Kidney capillary endothelial cell (primary cell): ENCODE measurements at places on chromosomes 1 and 21.

GRCh38 chr1:74856174-74856573 is 123.2 kb downstream of the TYW3 start:
- DNase-seq = no peak

GRCh38 chr1:177044390-177044789 is 120.1 kb downstream of the ASTN1 start:
- DNase-seq = no peak

DNA sequence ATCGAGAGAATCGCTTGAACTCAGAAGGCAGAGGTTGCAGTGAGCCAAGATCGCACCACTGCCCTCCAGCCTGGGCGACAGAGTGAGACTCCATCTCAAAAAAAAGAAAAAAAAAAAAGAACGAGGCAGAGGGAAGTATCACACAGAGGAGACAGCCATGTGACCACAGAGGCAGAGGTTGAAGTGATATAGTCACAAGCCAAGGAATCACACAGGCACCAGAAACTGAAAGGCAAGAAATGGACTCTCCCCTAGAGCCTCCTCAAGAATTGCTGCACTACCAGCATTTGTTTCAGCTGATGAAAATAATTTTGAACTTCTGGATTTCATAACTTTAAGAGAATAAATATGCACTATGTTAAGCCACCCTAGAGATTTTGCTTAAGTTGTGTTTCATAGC is 459.6 kb downstream of the PTPRC start:
- DNase-seq = no peak

DNA sequence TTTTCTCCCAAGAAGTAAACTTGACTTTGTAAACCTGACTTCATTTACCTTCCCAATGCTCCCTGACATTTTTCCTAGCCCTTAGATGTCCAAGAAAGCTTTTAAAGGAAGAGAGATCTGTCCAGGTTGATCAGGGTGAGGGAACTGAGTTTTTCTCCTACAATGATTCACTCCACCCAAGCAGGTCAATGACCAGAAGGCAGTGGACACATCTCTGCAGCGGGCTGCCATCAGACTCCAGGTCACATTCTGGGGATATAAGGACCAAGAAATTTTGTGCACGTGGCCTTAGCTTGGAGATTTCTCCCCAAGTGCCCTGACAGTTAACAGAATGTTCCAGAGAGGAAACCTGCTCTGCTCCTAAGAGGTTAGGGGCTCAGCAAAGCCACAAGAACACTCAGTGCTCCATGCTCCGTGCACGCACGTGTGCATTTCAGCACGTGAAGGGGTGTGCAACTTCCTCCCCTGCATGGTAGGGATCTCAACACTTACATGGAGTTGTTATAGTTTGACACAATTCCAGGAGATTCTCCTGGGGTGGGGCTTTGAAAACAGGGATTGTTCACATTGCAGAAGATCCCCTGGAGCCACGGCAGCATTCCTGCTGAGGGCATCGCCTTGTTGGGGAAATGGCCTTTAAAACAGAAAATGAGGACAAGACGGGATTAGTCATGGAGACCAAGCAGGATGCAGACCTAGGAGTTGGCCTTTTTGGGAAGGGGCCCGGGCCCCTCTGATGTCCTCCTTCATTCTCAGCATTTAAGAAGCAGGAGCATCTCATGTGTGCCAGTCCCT is 9.8 kb downstream of the ABCA4 start:
- no peak for DNase-seq

DNA sequence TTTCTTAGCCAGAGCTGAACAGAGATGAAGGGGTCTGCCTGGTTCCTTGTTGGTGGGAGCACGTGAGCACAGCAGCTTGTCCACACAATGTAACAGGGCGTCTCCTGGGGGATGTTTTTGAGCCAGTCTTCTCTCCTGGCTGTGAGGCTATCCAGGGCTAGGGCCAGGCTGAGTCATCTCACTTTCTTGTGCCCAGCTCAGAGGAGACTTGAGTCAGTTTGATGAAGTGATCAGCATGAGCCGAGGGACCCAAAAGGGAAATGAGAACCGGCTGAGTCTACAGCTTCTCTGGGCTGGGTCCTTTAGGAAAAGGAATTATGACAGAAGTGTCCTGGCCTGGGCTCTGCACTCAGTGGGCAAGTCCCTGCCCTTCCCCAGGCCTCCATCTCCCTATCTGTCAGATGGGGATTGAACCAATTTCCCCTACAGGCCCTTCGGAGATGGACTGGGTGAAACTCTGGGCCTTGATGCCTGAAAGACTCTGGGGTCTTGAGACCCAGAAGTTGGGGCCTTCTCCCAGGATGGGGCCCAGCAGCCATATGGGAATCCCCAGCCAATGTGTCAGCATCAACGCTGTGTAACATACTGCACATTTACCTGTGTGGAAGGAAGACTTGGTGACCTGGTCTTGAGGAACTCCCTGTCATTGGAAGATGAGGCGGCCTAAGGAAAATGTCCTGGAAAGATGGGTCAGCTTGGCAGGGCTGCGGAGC is 36.6 kb downstream of the DMRTB1 start:
- DNase-seq = no peak
